ENCODE measurements at places on chromosomes 16 and 17.
A peak's percentile ranks its signal among the peaks of the same experiment; 100 is the strongest.

DNA sequence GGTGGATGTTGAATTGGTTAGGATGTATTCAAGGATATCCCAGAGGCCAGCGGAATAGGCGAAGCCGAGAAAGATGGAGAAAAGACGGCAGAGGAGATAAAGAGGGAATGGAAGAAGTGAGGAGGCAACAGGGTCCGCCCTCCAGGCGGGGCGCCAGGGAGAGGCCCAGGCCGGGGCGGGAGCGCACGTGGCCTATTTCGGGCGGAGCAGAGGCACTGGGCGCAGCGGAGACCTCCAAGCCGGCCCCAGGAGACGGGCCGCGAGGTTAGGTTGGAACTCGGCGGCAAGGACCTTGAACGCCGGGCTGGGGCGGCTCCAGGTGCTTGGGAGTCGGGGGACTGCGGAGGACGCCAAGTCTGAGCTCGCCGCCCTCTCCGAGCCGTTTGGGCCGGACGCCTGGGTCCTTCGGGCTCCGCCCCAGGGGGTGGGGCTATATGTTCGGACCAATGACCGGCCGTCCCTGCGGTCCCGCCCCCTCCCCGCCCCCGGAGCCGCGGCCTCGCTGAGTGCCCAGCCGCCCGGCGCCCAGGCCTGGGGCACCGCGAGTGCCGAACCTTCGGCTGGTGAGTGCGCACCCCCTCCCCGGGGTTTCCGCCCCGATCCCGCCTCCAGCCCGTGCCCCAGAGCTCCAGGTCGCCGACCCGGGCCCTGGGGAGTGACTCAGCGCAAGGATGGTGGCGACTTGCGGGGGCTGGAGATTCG lies at the start of gene ZNF771:
ZNF771 (plus strand) TSS at position 505 of the 702 bp plus-strand sequence. CDS start 448 bp downstream, outside the sequence.
- peak; percentile 90 for DNase-seq

DNA sequence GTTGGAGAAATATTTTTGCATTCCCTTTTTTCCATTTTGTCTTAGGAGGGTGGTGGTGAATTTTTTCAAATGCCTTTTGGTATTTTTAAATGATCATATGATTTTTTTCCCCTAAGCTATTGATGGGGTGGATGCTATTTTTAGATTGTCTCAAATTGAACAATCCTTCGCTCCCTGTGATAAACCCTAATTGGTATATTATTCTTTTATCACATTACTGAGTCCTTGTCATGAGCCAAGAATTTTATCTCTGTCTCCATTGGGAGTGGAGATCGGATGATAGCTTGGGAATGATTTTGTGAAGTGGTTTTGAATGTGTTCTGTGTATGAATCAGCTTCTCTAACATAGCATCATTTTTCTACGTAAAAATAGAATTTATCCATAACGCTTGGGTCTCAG lies 15.4 kb downstream of the NECAB2 start:
- no peak for DNase-seq

DNA sequence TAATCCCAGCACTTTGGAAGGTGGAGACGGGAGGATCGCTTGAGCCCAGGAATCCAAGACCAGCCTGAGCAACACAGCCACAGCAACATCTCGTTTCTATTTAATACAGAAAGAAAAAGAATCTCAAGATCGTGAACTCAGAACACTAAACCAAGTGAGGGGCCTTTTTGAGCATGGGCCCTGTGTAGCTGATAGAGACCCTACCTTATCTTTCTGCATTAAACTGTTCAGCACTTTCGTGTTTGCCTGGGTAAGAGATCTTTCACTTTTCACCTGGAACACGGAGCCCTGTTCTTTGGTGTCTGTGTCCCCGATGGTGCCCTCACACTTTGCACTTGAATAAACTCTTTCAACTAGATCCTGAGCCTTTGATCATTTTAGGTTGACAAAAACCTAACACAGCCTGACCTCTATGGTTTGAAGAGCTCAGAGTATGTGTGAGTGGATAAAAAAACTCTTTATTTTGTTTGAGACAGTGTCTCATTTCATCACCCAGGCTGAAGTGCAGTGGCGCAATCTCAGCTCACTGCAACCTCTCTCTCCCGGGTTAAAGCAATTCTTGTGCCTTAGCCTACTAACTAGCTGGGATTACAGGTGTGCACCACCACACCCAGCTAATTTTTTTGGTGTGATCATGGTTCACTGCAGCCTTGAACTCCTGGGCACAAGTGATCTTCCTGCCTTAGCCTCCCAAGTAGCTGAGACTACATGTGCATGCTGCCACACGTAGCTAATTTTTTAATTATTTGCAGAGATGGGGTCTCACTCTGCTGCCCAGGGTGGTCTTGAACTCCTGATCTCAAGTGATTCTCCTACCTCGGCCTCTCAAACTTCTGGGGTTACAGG lies 83.8 kb upstream of the GRIN2A start:
- no peak for DNase-seq

DNA sequence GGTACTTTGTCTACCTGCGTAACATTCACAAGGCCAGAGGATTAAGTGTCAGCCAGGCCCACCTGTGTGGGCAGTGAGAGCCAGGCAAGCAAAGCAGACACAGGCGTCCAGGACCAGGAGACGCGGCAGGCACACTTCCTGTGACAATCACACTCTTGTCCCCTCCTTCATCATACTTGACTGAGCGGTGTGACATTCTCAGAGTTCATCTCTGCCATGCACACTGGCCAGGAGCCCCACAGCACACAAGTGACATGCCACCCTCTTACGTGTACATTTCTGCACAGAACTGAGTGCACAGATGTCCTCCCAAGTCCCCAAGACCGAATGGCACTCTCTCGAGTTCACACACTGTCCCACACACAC lies 8.7 kb downstream of the PPP1R9B start:
- no peak for DNase-seq

- DNase-seq, result peak; percentile 4
Measured at GRCh38 chr16:28609631-28610594, at the start of gene SULT1A1. Gene SULT1A1 (minus strand): TSS chr16:28610044. CDS start chr16:28608855, 1,189 bp downstream.

DNA sequence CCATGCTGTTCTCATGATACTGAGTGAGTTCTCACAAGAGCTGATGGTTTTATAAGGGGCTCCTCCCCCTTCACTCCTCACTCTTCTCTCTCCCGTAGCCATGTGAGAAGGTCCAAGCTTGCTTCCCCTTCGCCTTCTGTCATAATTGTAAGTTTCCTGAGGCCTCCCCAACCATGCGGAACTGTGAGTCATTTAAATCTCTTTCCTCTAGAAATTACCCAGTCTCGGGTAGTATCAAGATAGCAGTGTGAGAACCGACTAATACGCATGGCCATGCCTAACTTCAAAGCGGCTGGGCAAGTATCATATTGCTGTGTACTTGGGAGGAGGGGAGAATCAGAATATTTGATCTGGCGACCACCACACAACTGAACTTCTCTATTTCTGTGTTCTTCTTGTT lies 88.3 kb downstream of the PRKCB start:
- DNase-seq, result peak; percentile 18

- no peak for DNase-seq
Measured at GRCh38 chr16:24206926-24207325, 49.2 kb upstream of the CACNG3 start.

DNA sequence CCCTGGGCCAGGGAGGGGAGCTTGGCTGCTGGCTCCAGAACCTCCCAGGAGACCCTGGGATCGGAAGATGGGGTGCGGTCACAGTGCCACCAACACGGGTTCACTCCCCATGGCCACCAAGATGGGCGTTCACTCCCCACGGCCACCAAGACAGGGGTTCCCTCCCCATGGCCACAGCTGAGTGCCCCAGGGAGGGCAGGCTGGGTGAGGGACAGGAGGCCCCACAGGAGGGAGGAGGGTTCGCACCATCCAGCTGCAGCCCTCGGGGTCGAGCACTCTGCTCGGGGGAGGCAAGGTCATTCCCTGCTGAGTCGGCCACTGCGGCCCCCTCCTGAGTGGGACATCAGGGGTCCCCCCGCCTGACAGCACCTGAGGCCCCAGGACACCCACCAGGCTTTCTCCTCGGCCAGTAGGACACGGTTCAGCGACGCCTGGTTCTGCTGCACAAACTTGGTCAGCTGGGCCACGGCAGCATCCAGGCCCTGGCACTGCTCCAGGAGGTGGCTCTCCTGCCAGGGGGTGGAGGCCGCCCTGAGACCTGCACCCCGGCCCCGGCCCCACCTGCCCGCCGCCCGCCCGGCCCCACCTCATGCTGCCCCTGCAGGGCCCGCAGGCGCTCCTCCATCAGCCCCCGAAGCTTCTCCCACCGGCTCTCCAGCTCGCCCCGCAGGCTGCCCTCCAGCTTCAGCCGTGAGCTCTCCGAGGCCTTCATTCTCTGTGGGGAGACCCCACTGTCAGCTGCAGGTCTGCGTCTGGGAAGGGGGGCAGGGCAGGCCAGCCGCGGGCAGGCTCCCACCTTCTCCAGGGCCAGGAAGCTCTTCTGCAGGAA lies 5.9 kb downstream of the CCDC154 start:
- DNase-seq, result no peak

DNA sequence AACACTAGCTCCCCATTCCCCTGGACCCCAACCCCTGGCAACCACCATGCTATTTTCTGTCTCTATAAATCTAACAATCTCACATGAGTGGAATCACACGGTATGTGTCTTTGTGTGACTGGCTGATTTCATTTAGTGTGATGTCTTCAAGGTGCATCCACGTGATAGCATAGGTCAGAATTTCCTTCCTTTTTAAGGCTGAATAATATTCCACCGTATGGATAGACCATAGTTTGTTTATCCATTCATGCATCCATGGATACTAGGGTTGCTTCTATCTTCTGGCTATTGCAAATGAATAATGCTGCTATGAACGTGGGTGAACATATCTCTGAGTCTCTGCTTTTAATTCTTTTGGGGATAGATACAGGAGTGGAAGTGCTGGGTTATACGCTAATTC lies 43.9 kb downstream of the TMEM235 start:
- DNase-seq, result no peak

GRCh38 chr17:12974005-12974531 lies 43.8 kb downstream of the ELAC2 start:
- no peak for DNase-seq

DNA sequence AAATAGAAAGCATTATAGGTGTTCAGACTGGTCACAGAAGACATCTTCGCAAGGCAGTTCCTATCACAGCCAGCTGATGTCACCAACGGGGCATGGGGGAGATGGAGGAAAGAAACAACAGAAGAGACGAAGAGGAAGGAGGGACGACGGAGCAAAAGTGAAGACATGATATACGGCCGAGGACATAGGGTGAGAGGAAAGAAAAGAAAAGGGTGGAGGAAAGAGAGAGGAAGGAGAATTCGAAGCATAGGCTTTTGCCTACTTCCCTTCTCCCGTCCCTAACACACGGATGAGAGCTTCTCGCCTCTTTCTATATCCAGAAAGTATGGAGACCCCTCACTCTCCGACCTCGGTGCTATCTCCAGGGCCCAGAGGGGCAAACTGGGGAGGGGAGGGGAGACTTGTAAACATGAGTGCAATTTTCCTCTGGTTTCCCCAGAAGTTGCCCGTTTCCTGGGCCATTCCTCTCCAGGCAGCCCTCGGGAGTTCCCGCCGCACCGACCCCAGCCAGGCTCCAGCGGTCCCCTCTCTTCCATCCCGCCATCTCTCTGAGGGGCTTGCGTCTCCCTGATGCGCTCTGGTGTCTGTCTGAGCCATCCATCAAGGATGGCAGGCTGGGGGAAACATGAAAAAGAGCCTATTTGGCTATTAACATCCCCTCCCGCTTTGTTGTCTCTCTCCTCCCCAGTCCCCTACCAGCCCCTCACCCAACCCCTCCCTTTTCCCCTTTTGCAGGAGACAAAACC lies 26.0 kb downstream of the COPZ2 start:
- DNase-seq, result peak; percentile 41

DNA sequence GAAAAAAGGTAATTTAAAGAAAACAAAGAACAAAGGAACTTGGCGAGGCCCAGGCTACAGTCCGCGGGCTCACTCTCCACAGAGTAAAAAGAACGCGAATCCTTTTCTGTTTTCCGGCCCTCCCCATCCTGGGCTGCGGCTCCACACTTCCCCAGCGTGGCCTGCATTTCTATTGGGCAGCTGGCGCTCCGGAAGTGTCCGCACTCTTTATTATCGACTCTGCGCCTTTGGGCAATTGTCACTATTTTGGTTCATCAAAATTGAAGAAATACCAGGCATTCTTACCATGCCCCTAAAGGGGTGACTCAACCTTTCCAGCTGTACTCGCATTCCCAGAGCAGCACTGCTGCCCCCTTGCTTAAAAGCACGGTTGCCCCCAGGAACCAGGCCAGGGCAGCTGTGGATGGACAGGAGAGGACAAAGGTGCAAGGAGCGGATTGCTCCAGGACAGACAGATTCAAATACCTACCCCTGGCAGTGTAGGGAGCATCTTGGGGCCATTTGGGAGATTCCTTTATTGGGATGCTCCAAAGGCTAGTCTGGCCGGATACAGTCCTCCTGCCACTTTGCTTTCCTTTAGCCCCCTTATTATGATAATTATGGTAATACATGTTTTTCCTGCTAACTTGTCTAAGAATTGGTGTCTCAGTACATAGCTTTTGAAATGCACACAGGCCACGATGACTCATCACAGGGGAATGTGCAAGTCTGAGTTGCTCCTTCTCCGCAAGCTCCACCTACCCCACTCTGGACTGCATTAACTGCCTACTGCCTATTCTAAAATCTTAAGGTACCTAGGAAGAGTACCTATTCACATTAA lies 985 bp upstream of the SLFN12 start:
- peak; percentile 58 for DNase-seq

DNA sequence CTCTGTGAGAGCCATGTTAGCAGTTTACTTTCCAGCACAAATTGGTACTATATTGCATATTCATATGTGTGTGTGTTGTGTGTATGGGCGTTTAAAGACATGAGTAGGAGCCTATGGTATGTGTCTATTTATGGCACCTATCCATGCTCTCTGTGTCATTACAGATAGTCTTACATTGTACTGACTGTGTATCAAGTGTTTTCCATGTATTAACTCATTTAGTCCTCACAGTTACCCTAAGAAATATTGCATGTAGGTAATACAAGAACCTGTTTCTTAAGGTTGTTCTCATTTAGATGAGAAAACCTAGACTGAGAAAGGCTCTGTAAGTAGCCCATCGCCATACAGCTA lies 1.6 kb downstream of the ALG1 start:
- no peak for DNase-seq

- DNase-seq, result no peak
Measured at GRCh38 chr17:41593306-41593981, 6.7 kb upstream of the KRT14 start.

DNA sequence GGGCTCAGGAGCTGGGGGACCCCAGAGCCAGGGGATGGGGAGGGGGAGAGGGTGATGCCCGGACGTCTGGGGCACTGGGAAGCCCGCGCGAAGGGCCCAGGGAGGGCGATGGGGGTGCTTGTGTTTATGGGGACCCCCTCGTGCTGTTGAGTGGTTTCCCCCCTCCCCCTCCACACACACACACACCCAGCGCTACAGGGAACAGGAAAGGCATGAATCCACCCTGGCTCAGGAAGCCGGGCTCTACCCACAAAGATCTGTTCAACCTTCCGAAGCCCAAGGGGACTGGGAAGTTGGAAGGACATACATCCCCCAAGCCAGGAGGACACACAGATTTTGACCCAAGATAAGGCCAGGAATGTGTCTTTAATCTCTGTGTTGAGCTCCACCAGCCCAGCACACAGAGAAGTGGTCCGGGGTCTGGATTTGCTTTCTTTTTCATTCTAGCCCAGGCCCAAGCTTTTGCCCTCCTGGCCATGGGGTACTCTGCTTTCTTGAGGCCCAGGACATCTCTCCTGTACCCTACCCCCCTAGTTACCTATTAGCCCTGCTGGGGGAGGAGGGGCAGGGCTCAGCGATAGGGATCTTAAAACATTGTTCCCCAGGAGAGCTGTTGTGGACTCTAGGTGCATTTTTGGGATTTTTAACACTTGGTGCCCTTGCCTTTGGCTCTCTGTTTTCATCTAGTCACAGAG lies 1.2 kb downstream of the UBALD2 start:
- DNase-seq, result peak; percentile 47
